ENCODE measurements at places on chromosomes 2 and 18.

- DNase-seq = no peak
These were observed 12.2 kb downstream of the MYO3B start for GRCh38 chr2:170190172-170190571.

DNA sequence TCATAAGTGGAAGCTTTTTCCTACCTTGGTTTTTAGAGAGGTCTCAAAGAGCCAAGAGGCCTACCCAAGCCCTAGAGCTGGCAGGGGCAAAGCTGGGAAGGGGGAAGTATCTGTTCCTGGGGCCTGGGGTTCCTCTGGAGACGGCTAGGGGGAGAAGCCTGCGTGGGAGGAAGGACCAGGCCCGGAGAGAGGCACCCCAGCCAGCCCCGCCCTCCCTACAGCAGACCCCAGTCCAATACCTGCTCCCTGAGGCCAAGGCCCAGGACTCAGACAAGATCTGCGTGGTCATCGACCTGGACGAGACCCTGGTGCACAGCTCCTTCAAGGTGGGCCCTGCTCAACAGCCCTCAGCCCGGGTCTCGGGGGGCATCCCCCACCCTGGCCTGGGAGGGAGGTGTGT is 2.2 kb downstream of the CTDSP1 start:
- no peak for DNase-seq

DNA sequence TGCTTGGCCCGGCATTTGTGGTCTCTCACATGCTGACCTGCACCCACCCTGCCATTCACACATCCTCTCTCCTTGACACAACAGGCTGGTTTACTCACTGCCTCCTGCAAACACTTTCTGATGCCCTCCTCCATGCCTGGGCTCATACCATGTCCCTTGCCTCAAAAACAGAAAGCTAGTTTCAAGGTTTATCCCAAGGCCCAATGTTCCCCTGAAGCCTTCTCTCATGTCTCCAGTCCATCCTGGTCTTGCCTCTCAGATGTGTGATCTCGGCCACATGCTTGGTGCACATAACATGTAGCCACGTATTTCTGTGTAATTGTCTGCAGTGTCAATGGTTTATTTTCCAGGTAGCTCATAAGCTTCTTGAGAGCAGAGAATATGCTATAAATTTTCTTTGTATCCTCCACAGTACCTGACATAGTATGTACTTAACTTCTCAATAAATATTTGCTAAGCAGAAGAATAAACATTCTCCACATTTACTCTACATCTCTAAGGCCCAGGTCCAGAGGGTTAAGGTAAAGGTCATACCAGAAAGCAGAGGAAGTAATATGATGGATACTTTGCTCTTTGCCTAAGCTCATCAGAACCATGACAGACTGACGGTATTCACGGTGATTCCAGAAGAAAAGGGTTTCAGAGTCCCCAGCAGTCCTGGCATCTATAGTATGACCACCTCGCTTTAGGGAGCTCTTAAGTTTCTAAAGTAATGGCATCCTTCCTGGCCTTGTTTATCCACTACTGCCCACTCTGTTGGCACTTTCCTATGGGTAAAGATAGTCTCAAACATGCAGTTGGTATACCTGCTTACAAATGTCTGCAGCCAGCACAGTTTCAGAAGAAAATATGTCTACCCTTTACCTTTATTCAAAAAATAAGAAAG is 163.4 kb upstream of the ZFP36L2 start:
- no peak for DNase-seq

- no peak for DNase-seq
These were observed 61.9 kb upstream of the HAAO start for GRCh38 chr2:42854207-42854818.

DNA sequence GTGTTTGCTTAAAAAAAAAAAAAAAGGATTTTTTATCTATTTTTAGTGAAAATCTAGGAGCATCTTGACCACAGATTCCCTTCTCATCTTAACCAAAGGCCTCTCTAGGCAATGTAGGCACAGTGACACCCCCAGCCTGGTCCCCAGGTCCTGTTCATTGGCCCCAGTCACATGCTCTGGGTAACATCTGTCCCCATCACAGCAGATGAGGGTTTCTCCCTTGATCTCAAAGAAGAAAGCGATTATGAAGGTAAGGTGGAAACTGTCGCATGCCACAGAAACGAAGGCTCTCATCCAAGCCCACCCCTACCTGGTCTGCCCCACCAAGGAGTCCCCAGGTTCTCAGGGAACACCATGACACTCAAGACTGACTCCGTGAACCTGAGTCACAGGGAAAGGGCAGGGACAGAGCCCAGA is 4.7 kb downstream of the HS6ST1 start:
- no peak for DNase-seq

- no peak for DNase-seq
These were observed 619 bp downstream of the GALM start for GRCh38 chr2:38666556-38666910.

DNA sequence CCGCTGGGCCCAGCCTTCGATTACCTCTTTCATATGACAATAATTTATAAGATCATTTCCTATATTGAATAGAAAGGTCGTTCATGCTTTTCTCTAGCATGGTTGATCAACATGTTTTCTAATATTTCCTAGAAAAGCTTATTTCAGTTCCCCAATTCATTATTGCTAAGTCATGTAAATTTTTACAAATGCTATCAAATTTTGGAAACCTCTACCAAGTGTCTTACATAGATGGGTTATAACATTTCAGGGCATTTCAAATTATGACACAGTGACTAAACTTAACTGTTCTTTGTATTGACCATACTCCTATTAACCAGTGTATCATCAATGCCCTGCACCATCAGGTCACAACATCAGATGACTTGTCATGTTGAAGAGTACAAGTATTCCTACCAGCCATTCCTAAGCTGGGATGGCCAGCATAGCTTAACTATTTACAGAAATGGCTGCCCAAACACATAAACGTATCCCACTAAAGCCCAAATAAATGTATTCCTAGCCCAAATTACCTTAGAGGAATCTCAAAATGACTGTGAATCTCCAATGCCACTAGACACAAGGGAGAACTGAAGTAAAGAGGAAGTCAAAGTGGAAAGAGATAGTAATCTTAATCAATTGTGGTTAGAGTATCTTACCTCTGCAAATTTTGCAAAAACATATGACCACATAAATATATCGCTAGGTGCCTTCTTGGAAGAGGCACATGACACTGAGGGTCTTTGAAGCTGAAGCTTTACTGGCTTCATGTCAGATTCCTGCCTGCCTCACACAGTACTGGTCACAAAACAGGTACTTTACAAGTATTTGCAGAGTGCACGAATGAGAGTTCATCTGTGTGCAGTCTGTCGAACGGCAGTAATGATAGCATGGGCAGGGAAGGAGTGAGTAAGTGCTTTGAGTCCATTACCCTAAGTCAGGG is 87.3 kb upstream of the TLK1 start:
- no peak for DNase-seq

DNA sequence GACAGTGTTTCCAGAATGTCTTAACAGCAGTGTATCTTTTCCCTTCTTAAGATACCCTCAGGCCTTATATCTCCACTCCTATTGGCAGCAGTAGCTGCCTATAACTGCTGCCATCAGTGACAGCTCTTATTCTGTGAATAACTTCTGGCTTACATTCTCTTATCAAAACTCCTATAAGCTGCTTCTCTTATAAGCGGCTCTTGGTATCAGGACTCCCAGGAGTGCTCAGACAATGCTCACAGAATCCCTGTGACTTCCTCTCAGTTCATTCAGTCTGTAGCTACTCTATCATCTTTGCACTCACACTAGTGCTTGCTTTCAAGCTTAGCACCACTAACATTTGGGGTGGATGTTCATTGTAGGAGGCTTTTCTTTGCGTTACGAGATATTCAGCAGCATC is 143.7 kb upstream of the CDH7 start:
- DNase-seq = no peak

- DNase-seq = no peak
These were observed 50.8 kb upstream of the UGP2 start for GRCh38 chr2:63790906-63791305.

DNA sequence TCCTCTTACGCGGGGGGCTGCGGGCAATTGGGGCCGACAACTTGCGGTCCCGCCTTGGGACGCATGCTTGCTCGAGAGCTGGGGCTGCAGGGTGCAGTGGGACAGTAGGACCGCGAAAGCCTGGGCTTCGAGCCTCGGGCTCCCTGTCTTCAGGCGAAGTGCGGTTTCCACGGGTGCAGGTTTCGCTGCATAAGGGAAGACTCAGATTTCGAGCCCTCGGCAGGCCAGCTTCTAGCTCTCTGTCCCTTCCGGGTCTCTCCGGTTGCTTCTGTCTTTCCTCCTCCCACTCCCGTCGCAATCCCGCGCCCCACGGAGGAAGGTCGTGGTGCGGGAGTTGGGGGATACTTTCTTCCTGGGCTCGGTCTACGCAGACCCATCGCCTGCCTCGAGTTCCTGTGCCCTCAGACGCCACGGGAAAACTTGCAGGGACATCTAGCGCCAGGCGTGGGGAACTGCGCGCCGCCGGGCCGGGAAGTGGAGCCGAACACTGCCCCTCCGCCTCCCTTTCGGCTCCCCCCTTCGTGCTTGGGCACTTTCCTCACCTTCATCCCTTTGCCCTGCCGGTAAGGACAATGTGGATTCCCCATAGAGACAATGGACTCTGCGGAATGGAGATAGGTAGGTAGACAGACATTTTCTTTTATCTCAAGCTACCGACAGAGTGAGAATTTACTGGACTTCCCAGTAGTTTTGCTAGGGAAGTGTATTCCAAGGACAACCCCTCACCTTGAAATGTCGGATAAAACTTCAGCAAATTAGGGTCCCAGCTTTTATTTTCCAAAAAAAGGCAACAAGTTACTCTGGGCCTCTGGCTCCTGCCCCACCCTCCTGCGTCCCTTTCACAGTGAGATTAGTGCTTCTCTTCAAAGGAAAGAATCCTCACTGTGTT is 4.2 kb upstream of the HOXD13 start:
- DNase-seq = no peak

- no peak for DNase-seq
These were observed 152.7 kb downstream of the CERS6 start for GRCh38 chr2:168608796-168609195.

- no peak for DNase-seq
These were observed 158.7 kb downstream of the TDRD15 start for GRCh38 chr2:21282515-21282898.

DNA sequence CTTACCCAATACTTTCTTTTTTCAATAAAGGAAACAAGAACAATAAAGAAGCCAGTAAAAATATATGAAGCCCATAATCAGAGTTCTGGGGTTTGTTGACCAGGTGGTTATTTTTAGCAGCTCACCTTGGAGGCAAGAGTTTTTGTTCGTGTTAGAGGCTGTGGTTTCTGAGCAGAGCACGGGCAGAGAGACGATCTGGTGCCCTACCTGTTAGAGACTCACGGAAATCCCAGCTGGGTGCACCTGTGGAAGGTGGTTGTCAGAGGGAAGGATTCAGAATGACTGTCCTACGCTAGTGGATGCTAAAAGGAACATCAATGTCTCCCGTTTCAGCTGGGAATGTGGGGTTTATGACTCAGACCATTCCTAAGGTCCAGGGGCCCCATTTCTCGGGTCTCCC is 87.6 kb downstream of the NRP2 start:
- no peak for DNase-seq

GRCh38 chr18:50579061-50579774 is 19.3 kb downstream of the MAPK4 start:
- DNase-seq = no peak

- DNase-seq = no peak
These were observed 59.8 kb downstream of the KCTD1 start for GRCh38 chr18:26488417-26489009.

- DNase-seq = no peak
These were observed 61.4 kb downstream of the GPR39 start for GRCh38 chr2:132477962-132478361.

DNA sequence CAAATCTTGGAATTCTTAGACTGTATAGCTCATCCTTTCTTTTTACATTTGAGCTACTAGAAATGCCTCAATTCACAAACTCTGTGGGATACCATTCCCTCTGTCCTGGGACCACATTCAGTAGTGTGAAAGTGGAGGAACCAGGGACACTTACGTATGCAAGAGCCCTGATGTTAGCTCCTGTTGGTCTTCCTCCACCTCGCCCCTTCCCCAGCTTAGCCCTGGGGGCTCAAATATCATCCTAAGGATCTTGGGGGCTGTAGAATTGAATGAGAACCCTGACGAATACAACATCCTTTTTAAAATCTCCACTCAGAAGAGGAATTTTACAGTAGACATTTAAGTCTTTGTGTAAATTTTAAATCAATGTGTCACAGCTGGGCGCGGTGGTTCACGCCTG is 65.2 kb upstream of the RAPH1 start:
- DNase-seq = no peak

DNA sequence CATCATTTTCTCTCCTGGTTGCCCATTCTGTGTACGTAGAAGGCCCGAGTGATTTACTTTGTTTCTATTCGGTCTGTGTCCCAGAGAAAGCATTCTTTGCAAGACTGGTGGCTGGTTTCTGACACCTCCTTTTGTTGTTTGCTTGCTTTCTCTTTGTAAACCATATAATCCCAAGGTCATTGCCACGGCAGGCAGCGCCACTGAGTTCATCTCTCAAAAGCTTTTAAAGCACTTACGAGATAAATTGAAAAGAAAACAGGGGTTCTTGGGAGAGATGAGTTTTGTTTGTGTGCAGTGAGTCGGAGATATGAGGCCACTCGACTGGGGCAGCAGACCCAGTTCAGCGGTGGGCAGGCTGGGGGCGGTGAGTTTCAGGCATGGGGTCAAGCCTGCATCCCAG is 137.6 kb downstream of the NCK2 start:
- DNase-seq = no peak

GRCh38 chr2:50611351-50611871 is 420.5 kb downstream of the NRXN1 start:
- no peak for DNase-seq

- DNase-seq = no peak
These were observed 12.8 kb upstream of the NEU4 start for GRCh38 chr2:241796209-241796608.

DNA sequence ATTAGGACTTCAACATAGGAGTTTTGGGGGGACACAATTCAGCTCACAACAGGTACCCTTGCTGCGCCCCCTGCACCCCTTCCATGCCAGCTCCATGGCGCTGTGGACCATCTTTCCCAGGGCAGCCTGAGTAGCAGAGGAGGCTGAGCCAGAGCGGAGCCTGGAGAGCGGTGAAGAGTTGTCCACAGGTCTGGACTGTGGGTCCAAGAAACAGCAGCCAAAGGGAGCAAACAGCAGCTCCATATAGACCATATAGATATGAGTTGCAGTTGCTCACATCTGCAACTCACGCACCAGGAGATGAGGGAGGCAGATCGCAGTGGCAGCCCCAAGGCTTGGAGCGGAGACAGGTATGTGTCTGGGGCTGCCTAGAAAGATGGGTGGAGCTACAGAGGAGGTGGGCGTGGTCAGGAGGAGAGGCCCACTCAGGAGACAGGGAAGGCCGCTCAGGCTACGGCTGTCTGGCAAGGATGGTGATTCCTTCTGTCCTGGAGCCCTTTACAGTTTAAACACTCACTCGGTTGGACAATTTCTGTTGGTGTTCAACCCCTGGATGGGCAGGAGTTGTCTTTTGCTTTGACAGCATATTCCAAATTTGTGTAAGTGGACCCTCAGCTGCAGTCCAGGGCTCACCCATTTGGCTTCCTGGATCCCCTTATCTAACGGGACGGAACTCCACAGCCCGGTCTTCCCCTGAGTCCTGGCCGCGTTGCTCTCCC is 155.1 kb downstream of the LPIN1 start:
- no peak for DNase-seq

- no peak for DNase-seq
These were observed 1891.5 kb upstream of the PIK3C3 start for GRCh38 chr18:40063488-40063887.

- DNase-seq = no peak
These were observed 9.1 kb downstream of the KLF7 start for GRCh38 chr2:207156451-207157161.

Measured in stimulated activated CD8-positive, alpha-beta memory T cell treated with anti-CD3 and anti-CD28 coated beads, Interleukin-7, amount 100 ng/mL, for 1 hour (primary cell).